CD4-positive, alpha-beta T cell treated with Interleukin-1 beta for 1 hour (primary cell): ENCODE measurements at places on chromosomes 7 and 10.
A peak's percentile ranks its signal among the peaks of the same experiment; 100 is the strongest.

DNA sequence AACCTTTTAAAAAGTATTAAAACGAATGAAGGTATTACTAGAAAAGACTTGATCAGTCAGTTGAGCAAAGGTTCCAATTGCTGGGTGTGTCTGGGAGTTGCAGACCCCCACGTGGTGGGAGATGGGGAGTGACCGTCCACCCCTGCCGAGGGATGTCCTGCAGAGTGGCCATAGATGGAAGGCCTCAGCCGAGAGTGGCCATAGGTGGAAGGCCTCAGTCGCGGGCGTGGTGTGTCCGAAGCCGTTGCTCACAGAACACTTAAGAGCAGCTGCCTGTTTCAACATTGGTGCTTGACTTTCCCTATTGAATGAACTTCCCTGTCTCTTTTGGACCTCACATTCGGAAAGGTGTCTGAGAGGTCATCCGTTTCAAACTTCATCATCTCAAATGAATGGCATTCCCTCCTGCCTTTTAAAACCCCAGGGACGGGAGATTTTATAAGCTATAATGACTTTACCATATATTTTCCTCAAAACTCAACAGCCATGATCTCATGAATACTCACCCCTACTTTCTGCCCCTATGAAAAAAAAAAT lies 69.4 kb downstream of the CAMK1D start:
- DNase-seq, result no peak

GRCh38 chr7:123783820-123784219 lies 35.0 kb upstream of the WASL start:
- no peak for DNase-seq

DNA sequence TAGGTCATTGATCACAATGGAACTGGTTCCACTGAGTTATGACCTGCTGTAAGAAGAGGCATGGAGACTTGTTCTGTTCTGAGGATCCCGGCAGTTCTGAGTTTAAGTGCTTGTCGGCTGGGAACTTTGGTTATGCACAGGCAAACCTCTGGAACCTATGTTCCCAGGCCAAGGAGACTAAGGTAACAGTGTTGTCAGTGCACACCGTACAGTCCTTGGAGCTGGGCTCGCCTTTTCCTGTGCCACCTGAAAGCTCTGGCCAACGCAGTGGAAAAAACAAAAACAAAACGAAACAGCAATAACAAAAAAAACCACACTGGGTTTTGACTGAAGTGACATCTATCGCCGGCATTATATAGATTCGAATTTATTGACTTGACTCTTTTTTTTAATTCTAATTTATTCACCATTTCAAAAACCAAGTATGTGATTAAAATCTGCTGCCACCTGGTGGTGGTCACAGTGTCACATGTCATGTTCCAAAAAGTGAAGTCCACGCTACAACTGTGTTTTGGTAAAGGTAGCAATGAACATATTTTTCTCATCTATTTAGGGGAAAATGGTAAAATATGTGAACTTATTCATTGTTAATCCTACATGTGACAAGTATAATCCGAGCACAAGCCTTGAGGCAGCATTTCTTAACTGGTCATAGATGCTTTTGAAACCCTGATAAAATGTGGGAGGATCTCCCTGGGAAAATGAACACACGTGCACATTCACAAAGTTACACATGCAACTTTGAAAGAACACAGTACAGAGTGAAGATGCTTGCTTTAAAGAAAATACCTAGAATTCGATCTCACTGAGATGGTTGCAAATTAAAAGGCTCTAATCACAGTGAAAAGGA lies 113.8 kb upstream of the PPP2R2D start:
- peak; percentile 19 for DNase-seq

DNA sequence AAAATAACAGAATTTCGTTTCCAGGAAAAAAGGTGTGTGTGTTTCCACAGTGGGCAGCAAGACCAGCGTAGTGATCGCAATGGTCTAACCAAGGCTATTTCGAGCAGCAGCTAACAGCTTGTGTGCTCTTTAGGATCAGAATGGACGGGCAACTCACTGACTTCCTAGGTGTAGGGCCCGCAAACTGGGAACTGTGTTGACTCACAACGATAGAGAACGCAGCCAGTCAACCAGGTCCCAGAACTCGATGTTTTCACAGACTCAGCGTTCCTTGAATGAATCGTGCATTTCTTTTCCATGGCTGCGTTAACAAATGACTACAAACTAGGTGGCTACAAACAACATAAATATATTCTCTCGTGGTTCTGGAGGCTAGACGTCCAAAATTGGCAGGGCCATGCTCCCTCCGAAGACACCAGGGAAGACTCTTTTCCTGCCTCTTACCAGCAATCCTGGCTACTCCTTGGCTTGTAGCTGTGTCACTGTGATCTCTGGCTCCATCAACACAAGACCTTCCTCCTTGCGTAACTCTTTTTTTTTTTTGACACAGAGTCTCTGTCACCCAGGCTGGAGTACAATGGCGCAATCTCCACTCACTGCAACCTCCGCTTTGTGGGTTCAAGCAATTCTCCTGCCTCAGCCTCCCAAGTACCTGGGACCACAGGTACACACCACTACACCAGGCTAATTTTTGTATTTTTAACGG lies 39.1 kb downstream of the PODXL start:
- no peak for DNase-seq

DNA sequence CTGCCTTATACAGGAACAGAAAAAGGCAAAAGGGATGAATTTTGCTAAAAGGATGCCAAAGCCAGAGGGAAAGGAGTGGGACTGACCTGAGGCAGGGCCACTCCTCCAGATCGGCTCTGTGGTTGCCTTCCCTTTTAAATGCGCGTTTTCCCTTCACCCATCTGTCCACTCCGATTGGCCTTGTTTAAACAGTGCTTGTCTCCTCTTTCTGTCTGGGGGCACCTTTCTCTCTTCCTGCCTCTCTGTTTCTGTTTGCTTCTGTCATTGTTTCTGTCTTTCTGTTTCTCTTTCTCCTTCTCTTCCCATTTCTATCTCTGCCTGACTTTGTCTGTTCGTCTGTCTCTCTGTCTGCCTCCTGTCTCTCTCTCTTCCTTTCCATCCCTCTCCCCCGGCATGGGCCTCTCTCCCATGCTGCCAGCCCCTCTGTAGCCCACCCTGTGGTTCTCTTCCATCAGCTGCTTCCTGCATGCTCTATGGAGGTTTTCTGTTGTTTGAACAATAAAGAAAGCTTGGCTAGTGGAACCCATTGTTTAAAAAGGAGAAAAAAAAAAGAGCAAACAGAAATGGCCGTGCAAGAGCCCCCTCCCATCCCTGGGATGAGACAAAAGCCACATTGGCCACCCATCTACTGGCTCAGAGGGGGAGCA lies 29.5 kb upstream of the HSPB1 start:
- DNase-seq, result no peak

- DNase-seq, result no peak
Observed at GRCh38 chr7:34338961-34339526, 319.0 kb upstream of the NPSR1 start.

DNA sequence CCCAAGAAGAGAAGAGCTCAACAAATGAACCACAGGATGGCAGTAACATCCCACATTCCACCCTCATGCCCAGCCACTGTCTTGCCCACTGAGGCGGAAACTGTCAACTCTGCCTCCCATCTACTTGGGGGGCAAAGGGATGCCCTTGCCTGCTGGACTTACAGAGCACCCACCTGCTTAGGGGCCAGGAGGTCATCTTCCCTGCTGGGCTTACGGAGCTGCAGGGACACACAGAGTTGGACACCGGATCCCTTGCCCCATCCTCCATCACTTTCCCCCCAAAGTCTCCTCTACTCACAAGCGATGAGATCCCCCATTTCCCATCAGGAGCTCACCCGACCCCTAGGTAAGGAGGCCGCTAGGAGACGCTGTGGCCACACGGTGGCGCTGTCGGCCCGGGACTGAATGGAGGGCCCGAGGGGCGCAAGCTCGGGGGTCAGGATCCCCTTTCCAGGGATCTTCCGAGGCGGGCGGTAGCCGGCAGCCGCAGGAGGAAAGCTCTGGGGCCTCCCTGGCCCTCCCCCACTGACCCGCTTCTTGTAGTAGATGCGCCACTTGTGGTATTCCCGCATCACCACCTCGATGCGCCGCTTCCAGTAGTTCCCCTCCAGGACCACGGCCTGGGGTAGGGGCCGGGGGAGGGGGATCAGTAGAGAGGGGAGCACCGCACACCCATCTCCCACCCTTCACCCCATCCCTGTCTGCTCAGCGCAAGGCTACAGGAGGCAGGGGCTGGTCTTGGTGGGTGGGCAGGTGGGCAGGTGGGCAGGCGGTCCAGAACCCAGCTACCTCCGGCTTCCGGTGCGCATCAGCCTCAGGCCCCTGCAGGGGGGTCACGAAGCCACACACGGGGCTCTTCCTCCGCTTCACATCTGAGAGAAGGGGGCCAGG lies 17.3 kb downstream of the MLXIPL start:
- peak; percentile 48 for DNase-seq

- DNase-seq, result no peak
Observed at GRCh38 chr7:102318482-102318971, 31.9 kb downstream of the SH2B2 start.

GRCh38 chr7:78636727-78637126 lies 816.7 kb downstream of the MAGI2 start:
- no peak for DNase-seq

DNA sequence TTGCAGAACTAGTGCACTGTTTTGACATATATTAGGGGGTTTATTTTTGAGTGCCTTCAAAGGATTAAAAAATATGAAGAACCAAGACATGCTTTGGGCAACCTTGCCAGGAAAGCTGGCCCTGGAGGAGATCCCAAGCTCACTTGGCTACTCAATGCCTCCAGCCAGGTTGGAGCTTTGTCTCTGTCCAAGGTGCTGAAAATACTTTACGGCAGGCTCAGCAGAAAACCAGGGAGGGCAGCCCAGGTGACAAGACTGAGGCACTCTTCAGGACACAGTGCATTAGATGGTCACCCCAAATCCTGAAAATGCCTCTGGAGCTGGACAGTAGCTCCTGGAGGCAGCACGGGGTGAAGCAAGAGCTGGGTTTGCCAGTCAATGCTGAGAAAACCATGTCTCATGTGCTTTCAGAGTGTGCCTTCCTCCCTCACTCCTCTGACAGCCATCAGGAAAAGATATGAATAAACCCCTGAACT lies 5.8 kb upstream of the KCNH2 start:
- DNase-seq, result no peak

DNA sequence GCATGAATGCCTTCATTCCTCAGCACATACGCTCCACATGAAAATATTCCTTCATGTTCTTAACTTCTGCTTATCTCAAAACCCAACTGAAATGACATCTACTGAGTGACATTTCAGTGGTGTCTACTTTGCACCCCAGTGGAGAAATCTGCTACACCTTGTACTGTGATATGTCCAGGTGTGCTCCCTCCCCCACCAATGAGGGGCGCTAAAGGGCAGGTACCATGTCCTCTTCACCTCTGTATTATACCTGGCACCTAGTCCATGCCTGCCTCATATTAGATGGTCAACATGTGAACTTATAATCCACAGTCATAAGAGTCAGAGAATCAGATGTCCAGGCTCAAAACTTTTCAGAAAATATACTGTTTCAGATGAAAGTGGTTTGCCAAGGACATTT lies 2.1 kb downstream of the PAXIP1 start:
- no peak for DNase-seq
